Ureter (tissue), 1 donor: ENCODE measurements at places on chromosomes 5 and 9.

- DNase-seq = no peak
Observed at GRCh38 chr5:149271195-149271715, 404 bp upstream of the AFAP1L1 start.

DNA sequence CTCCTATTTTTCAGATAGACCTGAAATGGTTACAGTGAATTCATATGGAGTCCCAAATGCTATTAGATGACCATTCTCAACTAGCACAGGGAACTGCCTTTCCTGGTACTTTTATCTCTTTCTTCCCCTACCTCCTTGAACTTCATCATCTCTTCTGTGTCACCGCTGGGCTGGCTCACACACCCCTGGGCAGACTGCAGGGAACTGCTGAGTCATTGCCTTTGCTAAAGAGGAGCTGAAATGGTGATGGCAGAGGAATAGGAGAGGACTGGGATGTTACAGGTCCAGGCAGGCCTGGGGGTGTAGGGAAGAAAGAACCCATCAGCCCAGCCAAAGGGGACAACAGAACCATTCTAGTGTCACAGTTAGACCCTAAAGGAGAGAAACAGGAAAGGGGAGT is 322.3 kb downstream of the ASTN2 start:
- DNase-seq = no peak

DNA sequence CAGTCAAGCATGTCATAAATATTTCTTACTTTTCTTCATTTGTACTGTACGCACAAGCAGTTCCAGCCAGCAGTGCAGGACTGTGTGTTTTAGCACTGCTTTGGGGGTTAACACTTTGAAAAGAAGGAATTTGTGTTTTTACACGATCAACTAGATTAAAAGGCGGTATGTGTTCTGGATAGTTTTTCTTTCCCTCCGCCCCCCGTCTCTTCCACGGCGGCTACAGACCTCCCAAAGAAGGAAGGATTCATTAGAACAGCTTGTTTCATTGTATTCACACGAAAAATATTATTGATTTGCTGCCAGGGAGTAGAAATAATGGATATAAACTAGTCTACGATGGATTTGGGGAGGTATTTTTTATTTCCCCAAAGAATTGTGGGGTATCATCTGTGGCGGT is 336.8 kb upstream of the RFX3 start:
- DNase-seq = no peak

DNA sequence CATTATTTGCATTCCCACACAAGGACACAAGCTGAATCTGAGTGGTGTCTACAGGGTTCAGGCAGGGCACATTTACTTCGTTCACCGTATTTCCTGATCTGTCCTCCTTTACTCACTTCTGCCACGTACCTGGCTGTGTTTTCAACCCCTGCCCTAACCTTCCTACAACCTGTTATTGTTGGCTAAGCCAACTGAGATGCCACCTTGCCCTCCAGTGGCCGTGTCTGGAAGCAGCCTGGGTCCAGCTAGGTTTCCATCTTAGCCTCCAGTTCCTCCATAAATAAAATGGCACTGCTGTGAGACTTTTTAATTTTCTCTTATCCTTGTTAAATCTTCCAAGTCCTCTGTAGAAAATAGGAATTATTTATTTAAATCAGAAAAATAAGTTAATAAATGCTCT is 64.8 kb downstream of the ATP10B start:
- DNase-seq = no peak

GRCh38 chr9:1415146-1415545 is 365.0 kb downstream of the DMRT2 start:
- no peak for DNase-seq

DNA sequence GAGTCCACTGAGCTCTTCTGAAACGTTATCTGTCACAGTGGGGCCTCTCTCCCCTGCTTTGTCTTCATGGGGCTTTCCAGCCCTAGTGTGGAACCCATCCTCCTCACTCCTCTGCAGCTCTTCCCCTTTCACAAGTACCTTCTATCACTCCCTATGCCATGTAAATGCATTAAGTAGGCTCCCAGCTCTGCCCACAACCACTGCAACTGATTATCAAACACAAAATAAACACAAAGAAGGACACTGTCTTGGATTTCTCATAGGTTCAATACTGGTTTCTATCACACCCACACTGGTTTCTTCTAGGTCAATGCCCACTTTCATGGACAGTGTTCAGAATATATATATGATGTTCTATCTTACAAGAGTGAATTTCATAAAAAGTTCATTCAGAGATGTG is 139.4 kb downstream of the GNAQ start:
- no peak for DNase-seq

GRCh38 chr5:111532886-111533582 is 20.7 kb upstream of the STARD4 start:
- DNase-seq = no peak

- no peak for DNase-seq
Observed at GRCh38 chr9:36721846-36722588, 149.3 kb downstream of the MELK start.

DNA sequence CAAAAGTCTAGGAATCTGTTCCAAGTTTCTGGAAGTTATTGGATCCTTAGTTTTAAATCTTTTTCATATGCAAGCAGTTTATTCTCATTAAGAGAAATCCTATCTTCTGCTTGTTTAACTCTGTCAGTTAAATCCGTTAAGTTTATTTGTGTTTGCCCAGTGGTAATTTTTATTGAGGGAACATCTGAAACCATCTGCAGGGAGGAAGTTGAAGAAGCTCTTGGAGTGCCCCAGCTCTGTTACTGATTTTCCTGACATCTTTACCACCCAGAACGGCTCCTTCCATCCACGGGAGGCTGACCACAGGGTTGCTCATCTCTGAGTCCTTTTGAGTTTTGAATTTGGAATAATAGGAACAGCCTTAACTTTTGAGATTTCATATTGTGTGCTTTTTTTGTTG is 99.9 kb upstream of the ZNF618 start:
- no peak for DNase-seq

GRCh38 chr9:125963932-125964331 is 216.8 kb downstream of the PBX3 start:
- DNase-seq = no peak

DNA sequence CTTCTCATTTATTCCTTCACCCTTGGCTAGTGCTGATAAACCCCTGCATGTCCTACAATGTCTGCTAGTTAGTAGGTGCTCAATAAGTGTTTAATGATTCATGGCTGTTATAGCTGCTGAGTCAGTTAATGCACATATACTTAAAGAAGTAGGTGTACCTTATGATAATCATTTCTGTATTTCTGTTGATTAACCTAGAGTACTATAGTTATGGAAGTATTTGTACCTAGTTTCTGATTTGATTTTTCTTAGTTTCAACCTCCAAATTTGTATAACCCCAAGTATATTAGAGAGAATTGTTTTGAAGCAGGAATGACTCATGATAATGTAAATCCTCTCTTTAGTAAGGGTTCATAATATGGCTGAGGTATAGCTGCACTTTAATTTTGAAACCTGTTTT is 8.9 kb downstream of the SMAD5 start:
- no peak for DNase-seq

DNA sequence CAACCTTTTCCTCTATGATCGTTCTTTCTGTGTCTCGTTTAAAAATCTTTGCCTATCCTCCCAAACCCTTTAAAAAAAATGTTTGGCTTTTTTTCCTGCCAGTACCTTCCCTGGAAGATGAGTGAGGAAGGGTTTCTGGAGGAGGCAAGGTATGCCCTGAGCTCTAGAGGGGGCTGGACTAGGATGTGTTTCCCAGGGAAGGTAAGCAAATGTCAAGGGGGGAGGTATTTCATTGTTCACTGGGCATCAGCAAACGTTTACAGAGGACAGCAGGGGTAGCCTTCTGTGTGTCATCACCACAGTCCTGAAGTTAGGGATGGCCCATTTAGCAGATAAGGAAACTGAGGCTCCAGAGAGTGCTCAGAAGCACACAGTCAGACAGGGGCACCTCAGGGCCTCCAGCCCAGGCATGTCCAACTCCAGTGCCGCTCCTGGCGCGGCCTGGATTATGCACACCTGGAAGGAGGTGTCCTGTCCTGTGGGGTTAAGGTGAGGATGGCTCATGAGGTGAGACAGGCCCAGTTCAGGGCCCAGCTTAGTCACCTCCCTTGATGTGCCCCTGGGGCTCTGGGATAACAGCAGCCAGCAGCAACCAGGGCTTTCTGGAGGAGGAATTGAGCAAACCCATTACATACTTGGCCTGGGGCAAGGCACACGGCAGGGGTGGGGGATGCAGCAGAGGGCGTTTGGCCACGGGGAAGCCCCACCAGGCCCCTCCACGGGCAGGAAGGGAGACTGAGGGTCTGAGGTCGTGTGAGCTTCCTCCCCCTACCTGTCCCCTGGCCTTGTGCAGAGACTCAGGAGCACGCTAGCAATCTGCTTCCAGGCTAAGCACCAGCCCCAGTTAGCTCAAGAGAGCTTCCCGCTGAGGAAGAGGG is 100.3 kb upstream of the LMX1B start:
- DNase-seq = no peak

- DNase-seq = no peak
Observed at GRCh38 chr5:176381423-176381822, 7.0 kb downstream of the NOP16 start.

- DNase-seq = no peak
Observed at GRCh38 chr5:170761048-170761707, 22.3 kb upstream of the GABRP start.

GRCh38 chr9:101566904-101567724 is 27.7 kb downstream of the PPP3R2 start:
- DNase-seq = no peak

DNA sequence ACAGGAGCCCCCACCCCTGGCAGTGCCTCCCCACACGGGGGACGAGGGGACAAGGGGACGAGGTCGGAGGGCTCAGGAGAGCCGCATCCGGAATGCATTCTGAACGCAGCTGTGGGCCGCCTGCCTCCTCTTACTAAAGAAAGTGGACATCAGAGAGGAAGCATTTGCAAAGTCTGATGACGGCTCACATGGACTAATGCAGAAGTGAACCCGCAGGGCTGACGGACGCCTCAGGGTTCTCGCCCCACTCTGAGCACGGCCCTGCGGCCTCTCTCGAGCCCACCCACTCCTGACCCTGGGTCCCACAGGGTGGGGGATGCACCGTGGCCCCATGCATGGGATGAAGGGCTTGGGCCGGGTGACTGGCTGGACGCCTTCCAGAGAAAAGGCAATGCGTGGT is 5.9 kb downstream of the LPCAT1 start:
- DNase-seq = peak; percentile 41

- no peak for DNase-seq
Observed at GRCh38 chr5:154421868-154422267, 23.9 kb upstream of the SAP30L start.

- no peak for DNase-seq
Observed at GRCh38 chr5:88833371-88834130, 49.4 kb downstream of the MEF2C start.

- no peak for DNase-seq
Observed at GRCh38 chr5:112857866-112858265, 3.2 kb upstream of the SRP19 start.

GRCh38 chr9:68905129-68905528 is 108.8 kb downstream of the PRKACG start:
- DNase-seq = no peak

GRCh38 chr9:135478829-135479468 is 633 bp upstream of the PPP1R26 start:
- no peak for DNase-seq
